ENCODE measurements at places on chromosomes 3 and 15. TPM values are rescaled to one million over a fixed set of nuclear protein-coding genes. Genes with fewer than 3 reads are reported as not detected.

DNA sequence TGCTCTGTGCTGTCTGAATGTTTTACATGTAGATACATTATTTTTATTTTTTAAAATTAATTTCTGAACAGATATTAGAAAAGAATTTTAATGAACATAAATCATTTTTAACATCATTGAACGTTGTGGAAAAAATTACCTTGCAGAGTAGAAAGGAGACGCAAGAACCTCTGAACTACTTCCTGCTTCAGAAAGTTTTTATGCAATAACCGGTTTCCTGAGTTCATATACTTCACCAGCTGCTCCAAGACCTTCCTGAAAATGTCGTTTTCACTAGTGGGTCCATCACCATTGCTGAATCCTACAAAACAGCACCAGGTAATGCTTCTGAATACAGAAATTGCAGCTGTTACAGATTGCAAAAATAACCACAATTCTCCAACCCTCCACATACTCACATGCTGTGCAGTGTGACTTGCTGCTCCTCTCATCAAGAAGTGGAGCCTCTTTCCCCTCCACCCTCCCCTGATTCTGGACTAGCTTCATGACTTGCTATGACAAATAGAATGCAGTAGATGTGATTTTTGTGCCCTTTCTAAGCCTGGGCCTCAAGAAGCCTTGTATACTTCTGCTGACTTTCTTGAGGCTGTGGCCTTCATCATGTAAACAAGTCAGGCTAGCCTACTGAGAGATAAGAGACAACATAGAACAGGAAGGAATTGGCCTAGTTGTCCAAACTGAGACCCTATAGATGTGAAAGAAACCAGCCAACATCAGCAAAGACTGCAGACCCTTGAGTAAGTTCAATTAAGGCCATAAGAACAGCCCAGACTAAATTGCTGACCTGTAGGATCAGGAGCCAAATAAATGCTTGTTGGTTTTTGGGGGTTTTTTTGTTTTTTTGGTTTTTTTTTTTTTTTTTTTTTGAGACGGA, 80.4 kb downstream of the TRANK1 start:
- DNase-seq, result no peak

GRCh38 chr15:82044373-82045178, 1.2 kb downstream of the MEX3B start:
- DNase-seq, result no peak

Gene CNTN4
- not detected for polyA plus RNA-seq

DNA sequence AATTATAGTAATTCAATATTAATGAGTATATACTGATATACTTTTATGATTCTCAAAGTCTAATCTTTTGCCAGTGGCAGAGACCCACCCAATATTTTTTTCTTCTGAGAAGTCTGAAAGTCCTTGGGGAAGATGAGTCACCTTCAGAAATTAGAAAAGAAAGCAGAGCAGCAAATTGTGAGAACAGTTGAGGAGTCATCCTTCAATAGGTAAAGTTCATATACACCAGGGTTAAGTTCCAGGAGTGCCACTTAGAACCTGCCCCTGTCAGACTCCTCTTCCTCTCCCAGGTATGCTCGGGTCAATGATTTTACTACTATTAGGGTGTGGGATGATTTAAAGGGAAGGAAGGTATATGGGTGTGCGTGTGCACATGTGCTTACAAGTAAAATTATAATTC, 7.1 kb downstream of the CLRN1 start:
- DNase-seq, result no peak

DNA sequence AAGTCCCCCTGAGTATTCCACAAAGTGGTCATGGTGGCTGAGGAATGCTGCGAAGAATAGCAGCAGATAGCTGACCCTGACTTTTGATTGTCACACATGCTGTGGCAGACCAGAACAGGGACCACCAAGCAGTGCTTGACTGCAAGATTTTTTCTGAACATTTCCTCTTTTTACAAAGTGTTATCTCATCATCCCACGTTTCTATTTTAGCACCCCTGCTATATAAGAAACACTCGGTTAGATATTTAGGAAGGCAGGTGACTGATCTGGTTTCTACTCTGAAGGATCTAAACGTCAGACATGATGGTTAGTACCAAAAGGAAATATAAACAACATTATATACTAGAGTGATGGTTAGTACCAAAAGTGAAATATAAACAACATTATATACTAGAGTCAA, 9.1 kb downstream of the SLC25A26 start:
- no peak for DNase-seq

Gene KLHL24
- 22.3 TPM for polyA plus RNA-seq

DNA sequence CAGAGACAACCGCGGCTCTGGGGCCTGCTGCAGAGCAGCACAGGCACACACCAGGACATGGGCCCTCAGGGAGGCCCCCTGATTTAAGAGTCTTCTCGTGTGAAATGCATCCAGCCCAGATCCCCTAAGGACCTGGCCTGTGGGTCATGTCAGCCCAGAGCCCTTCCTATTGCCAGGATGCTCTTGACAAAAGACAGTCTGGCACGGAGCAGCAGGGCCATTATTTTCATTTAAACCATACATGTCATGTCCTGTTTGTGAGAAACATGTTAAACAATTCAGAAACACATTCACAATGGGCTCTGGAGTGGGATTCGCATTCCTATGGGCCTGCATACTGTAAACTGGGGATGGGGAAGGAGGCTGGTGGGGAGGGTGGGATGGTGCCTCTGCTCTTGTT, 367.4 kb upstream of the WNT5A start:
- DNase-seq, result no peak

- DNase-seq, result no peak
These were observed 10.3 kb downstream of the PLXNB1 start for GRCh38 chr3:48419597-48419996.

- no peak for DNase-seq
These were observed 16.7 kb upstream of the ISLR start for GRCh38 chr15:74156678-74157411.

- no peak for DNase-seq
These were observed 305.0 kb upstream of the SLCO3A1 start for GRCh38 chr15:91548549-91548948.

Gene EXD1
- polyA plus RNA-seq, result not detected

DNA sequence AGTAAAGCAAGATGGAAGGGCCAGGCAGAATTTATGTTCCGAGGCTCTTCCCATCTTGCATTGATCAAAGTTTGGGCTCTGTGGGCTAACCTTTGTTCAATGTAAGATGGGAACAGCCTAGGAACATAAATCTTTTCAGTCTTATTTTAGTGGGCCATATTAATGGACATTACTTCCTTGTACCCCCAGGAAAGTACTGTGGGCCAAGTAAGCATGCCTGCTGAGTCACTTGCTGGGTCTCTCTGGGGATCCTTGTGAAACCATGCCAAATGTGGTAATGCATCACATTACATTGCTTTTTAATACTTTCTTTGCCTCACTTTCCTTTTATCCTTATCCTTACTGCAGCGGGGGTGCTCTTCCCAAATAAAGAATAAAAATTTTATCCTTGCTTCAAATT, 349.5 kb upstream of the POU1F1 start:
- DNase-seq, result no peak

GRCh38 chr3:79976466-79976865, 208.7 kb upstream of the ROBO1 start:
- DNase-seq, result no peak

GRCh38 chr3:114192136-114192535, 13.3 kb upstream of the DRD3 start:
- DNase-seq, result no peak

DNA sequence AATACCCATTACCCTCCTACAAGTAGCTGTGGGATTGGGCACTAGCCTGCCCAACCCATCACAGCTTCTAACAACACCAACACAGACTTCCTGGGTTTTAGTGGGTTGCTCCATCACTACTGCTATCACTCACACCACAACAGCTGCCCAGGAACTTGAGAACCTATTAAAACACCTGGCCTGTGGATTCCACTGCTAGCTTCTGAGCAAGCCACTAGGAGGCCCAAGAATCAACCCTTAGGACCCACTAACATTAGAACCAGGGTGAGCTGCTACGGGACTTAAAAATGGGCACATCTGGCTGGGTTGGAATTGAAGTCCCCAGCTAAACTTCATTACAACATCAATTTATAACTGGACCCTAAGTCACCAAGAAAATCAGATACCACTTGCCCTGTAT, 113.2 kb upstream of the TP63 start:
- DNase-seq, result no peak

GRCh38 chr3:186235554-186235953, 126.5 kb downstream of the DGKG start:
- no peak for DNase-seq

DNA sequence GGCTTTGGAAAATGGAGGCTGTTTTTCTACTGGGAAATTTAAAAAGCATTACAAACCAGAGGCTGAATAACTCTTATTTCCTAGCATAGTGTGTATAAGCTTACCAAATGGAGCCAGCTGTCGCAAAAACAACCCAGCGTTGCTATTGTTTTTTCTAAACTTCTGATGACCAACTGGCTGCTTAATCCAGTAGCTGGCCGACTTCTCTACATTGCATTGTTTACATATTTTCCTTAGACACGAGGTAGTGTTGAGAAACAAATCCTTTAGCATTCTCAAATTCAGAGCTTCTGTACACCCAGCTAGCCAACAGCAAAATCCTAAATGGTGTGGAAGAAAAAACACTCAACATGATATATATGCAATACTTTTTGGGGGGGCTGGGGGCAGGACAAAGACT, 161.0 kb upstream of the ADAMTS9 start:
- no peak for DNase-seq

Data from BJ (cell line).